ENCODE measurements at places on chromosomes 13 and 19.

- DNase-seq: no peak
Measured at GRCh38 chr19:41193430-41194156, 574 bp downstream of the CYP2S1 start.

DNA sequence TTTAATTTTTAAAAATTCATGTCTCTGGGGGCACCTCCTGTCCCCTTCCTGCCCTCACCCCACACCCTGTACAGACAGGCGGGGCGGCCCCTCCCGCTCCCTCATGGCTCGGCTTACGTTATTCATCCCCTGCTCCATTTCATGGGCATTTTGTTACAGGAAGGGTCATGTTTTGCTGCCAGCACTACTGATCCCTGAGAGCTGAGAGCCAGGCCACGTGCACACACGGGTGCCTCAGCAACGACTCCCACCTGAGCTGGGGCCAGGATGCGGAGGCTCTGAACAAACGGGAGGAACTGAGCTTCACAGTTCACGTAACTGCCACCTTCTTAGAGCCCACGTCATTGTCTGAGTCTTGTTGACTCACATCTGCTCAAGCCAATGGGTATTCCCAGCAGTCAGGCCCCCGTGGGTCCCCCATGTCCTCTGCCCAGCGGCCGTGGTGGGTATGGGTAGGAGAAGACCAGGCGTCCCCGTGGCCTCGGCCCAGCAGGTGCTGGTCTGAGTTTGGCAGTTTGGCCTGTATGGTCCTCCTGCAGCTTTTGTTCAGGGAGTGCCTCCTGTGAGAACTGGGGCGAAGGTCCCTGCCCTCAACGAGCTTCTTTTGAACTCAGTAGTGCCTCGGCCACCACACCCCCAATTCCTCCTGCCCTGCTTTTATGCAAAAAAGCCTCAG is 16.4 kb upstream of the TMEM255B start:
- DNase-seq: no peak

DNA sequence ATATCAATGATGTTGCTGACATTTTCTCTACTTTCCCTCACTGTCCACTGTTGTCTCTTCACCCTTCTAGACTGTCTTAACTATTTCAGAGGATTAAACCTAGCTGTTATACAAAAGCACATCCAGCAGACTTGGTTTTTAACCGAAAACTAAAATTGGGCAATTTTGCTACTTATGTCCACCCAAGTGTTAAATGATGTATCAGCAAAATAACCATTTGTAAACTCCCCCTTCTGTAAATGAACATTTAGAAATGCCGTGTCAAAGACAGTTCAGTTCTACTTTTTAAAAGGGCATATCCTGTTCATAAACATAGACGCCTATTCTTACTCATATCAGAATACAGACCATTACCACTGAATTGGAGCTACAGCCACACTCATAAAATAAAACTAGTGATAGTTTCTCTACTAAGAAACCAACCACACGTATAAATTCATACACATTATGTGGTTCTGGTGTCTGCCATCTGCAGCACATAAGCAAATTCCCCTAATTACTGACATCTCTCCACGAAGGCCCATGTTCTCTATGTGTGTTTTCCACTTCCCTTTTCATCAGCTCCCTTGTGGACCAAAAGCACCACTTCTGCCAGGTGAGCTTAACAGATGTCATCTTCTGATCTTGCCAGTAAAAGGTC is 1091.8 kb downstream of the PCDH9 start:
- DNase-seq: no peak

DNA sequence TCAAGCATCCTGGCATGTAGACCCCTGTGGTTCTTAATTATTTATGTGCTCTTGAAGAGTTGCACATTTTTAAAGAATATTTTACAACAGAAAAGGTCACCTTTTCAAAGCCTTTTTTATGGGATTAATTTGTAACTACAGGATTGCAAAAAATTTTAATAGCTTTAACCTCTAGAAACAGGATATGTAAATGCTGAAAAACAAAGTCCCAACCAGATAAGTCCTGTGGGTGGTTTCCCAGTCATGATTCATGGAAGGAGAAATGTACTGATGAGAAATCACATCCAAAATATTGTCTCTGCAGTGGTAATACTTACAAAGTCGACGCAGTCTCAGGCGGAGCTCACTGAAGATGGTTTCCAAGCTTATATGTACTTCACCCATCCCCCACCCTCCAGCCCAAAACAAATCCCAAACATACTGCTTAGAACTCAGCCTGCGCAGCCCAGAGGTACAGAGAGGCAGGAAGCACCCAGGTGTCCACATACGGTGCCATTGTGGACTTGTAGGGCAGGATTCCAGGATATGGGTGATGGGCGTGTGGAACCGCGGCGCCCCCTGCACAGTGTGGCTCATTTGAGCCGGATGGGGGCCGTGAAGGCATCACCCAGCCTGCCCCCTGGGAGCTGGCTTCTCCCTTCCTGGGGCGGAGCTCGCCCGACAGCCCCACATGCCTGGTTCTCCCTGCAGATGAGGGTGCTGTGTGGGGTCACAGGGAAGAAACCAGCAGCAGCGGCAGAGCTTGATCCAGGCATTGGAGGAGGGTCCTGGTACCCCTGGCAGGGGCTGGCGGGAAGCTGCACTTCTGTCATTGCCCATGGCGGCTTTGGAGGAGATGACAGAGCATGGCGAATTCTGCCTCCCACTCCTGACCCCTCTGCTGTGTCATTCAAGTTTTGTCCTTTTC is 101.2 kb downstream of the ATP11A start:
- no peak for DNase-seq

GRCh38 chr13:71602344-71602743 is 264.7 kb downstream of the DACH1 start:
- DNase-seq: no peak

DNA sequence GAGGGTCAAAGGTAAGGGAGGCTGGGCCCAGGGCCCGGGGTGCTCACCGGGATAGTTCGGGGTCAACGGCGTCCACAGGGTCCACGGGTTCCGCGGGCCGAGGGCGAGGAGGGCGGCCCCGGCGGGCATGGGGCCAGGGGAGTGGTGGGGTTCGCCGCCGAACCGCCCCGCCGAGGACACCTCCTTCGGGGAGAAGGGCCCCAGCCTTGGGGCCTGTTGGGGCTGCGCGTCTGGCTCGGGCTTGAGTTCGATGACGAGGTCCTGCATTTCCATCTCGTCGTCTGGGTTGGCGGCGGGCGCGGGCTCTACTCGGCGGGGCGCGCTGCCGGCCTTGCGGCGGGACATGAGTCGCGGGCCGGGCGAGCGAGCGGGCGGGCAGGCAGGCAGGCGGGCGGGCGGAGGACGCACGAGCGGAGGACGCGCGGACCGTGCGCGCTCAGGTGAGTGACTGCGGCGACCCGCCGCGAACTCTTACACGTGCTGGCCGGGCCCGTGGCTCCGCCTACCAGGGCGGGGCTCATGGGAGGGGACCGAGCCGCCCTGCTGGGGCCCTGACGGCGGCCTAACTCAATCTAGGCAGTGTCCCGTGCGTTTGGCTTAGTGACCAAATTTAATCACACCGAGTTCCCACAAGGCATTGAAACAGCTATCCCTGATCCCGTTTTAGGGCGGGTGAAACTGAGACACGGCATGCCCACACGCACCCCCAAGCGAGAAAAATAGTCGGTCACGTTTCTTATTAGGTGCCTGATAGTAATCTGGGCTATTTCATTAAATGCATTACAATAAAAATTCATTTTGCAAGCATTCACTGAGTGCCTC is at the start of gene ZNF296:
Gene ZNF296 (minus strand): TSS at position 450 of the 822 bp plus-strand sequence. CDS start 105 bp downstream, at position 345.
- DNase-seq: peak; percentile 57

DNA sequence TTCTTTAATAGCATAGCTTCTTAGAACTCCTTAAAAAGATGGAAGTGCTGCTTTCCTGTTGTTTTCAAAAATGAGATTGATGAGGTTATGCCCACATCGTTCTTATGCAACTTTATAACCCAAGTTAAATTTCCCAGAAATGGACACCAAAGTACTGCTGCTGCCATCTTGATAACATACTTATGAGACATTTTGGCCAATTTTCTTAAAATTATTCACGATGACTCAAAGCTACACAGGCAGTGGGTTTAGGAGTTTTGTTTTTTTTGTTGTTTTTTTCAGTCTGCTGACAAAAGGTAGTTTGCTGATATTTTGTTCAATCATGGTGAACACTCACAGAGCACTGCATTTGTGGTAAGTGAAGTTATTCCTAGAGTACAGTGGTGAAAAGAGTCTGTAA is 54.9 kb upstream of the RFC3 start:
- DNase-seq: no peak

DNA sequence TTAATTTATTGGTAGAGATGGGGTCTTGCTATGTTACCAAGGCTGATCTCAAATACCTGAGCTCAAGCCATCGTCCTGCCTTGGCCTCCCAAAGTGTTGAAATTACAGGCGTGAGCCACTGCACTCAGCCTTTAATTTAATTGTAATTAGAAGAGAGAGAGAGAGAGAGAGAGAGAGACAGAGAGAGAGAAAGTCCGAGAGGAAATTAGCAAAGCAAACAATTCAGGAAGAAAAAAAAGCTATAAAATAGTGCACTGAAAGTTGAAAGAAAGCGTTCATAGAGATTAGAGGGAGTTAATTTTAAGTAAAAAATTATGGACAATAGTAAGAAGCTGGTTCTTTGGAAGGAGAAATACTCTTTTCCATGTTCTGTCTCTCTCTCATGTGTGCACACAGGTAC is 7.0 kb downstream of the GPR32 start:
- no peak for DNase-seq

- no peak for DNase-seq
Measured at GRCh38 chr19:30227661-30228112, 144.5 kb upstream of the ZNF536 start.

GRCh38 chr13:112721198-112722104 is 31.6 kb downstream of the ATP11A start:
- DNase-seq: no peak

- no peak for DNase-seq
Measured at GRCh38 chr13:93996481-93996880, 483.0 kb downstream of the DCT start.

DNA sequence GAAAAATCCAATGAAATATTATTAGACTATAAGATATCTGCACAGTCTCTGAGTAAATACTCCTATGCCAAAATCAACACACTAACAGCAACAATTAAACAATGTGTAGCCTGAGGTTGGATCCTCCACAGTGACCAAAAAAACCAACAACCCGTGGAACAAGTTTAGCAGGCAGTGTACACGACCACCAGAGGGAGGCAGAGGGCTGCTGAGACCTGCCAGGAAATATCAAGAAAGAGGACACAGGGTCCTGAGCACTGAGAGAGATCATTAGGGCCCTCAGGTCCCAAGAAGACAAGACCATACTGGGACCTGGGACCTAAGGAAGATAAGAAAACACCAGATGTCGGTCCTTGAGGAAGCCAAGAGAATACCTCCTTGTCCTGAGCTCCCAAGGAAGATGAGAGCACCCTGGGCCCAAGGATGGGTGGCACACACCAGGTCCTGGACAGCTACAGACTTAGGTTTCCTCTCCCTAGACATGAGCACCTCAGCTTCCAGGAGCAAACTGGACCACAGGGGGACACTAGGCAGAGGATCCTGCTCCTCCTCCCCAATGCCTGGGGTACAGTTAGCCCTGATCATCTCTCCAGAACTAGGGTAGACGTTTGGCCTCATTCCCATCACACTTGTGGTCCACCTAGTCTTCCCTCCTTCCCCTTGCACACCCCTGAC is 822 bp upstream of the ZNF274 start:
- DNase-seq: no peak

DNA sequence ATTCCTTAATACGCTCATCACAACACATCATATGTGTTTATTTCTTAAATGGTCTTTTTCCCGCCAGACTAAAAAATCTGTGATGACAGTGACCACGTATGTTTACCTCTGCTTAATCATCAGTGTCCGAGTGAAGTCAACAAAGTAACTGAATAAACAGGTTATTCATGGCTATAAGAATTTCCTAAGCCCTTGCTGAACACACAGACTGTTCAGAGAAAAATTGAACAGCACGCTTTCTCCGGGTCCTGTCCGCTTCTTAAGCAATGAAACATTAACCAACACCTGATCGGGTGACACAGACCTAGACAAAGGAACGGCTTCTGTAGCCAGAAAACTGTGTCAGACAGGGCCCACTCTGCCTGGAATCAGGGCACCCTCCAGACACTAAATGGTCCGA is 14.3 kb downstream of the SAFB2 start:
- DNase-seq: no peak

DNA sequence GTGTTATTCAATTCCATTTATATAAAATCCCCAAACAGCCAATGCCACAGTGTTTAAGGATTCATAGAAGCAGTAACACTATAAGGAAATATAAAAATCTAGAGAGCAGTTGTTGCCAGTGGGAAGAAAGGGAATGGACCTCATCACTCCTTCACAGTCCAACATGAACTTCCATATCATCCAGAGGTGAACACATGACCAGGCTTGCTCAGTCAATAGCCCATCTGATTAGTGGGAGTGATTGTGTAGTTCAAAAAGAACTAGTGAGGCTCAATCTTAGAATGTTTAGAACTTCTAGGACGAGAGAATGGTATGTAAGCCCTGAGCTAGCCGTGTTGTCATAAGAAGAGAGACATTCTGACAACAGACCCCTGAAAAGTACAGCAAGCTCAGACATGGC is 314.1 kb downstream of the LIG4 start:
- DNase-seq: no peak

GRCh38 chr13:44135566-44135965 is 238.1 kb upstream of the SERP2 start:
- no peak for DNase-seq

DNA sequence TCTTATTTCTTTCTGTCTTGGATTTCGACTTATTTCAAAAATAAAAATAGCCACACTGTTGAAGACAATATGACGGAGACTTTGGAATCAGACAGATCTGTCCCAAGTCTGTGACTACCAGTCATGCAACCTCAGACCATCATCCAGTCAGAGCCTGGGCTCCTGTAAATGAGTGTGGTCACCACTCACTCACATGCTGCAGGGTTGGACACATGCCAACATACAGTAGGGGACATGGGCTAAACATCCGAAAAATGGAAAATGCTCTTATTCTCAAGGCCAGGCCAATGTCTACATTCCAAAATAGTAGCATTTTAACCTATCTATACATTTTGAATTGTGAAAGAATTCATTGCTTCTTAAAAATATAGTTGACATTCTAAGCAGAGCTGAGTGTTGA is 75.5 kb upstream of the EDNRB start:
- DNase-seq: no peak

Measured in stimulated activated CD8-positive, alpha-beta memory T cell treated with anti-CD3 and anti-CD28 coated beads, Interleukin-7, amount 100 ng/mL, for 24 hours (primary cell).